Neural crest cell (in vitro differentiated cells): ENCODE measurements at places on chromosomes 6 and 20.
A peak's percentile ranks its signal among the peaks of the same experiment; 100 is the strongest.

DNA sequence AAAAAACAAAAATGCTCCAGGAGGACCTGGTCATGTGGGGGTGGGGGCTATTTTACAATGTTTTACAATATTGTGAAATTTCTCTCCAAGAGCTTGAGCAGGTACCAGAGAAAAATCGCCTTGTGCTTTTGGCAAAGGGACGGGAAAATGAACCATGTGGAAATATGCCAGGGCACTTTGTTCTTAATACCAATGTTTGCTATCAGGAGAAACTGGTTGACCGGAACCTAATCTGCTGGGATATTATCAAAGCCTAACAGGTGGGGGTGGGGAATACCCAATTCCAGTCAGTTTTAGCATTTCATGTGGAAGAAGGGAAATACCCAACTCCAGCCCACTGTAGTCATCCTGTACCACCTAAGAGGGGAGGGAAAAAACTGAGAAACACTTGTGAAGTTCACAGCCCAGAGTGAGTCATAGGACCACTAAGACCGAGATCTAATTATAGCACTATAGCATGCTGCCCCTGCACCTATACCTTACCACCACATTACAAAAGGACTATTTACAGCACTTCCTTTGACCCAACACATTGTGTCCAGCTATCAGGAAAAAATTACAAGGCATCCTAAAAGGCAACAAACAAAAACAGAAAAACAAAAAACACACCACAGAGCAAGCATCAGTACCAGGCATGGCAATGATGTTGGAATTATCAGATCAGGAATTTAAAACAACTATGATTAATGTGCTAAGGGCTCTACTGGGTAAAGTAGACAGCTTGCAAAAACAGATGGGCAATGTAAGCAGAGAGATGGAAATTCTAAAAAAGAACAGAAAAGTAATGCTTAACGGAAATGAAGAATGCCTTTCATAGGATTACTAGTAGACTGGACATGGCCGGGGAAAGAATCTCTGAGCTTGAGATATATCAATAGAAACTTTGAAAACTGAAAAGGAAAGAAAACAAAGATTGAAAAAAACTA is 84.1 kb upstream of the POPDC3 start:
- DNase-seq: no peak

- DNase-seq: no peak
Observed at GRCh38 chr20:63706027-63706695, 1.6 kb downstream of the ARFRP1 start.

DNA sequence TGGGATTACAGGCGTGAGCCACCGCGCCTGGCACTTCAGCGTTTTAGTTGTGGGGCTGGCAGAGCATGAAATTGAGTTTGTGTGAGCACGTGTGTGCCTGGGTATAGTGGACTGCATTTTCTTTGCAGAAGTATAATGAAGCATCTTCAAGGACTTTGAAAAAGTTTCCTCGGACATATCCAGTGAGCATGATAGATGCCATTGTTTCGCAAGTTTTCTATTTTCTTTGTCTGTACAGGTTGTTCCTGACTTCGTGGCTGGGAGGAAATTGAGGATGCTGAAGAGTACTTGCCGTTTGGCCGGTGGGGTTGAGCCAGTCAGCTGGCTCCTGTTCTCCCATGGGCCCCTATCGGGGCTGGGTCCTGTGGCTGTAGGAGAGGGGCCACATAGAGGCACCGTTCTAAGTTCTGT is 55.9 kb downstream of the RREB1 start:
- no peak for DNase-seq

DNA sequence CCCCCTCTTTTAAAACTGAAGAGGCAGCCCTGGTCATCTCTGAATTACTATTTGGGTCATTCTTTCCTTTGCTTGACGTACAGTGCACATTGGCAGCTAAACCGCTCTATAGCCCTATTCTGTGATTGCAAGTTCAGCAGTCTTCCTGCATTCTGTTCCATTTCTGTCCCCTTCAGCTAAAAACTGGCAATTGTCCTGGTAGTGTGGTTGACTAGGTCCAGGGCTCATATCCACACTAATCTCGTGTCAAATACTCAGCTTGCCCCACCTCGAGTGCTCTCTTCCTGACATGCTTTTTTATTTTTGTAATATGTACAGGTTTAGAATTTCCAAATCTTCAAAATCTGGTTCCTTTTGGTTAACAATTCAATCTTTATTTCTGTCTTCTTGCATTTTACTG is 282.1 kb downstream of the THBS2 start:
- DNase-seq: no peak

DNA sequence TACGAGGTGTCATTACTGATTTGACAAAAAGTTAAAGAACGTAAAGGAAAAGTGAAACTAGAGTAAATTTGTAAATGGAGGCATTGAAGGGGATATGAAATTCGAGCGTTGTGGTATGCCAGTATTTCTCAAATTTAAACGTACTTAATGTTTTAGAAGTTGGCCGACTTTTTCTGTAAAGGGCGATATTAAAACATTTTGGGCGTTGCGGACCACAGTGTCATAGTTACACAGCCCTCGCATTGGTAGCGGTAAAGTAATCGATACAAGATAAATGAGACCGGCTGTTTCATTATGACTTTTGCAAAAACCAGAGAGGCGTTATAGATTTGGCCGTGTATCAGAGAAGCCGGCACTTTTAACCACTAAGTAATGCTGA is 39.6 kb downstream of the OR2B2 start:
- DNase-seq: no peak

DNA sequence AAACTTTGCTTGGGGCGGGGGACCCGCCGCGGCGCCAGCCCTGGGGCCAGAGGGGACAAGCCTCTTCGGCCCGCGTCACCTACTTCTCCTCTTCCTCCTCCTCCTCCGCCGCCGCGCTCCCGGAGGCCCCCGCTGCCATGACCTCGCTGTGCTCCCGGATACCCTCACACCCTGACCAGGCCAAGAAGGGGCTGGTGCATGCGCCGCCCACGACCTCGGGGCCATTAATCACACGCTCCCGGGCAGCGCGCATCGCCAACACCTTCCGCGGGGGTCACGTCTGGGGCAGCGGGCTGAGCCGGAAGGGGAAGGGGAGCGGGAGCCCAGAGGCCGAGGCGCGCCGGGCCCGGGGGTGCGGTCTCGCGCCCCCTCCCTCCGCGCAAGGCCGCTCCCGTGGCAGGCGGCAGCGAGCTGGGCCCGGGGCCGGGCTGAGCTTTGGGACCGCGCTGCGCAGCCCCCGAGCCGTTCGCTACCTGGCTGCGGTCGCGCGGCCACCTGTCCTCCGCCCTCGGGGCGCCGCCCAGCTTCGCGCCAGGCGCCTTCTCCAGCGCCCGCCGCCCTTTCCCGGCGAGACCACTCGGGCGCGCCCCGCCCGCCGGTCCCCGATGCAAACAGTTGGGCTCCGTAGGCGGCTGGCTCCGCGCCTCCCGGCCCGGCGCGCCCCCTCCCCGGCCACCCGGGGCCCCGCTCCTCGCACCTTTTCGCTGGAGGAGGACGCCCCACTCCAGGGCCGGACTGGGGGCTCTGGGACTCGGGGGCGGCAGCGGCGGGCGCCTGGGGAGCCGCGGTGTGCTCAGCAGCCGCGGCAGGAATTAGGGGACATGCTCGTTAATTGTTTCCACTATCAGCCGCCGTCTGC is 575 bp upstream of the CNR1 start:
- DNase-seq: peak; percentile 28

- DNase-seq: no peak
Observed at GRCh38 chr6:51554029-51554428, 533.4 kb downstream of the PKHD1 start.

DNA sequence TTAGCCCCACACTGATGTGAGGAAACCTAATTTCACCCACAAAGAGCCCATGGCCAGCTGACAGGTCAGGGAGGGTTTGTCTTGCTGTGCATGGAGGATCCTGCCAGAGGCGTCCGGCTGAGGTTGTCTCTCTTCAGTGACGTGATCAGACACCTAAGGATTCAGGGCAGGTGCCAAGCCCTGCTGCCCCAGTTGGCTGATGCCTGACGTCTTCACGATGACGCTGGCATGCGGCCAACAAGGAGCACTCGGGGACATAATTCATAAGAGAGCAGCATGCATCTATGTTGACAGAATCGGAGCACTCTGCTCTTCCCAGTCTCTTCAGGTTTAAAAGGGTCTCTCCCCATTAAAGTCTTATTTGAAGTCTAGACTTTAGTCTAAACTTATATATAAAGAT is 47.8 kb downstream of the PSMB1 start:
- DNase-seq: no peak

- DNase-seq: no peak
Observed at GRCh38 chr6:150157081-150157480, 14.2 kb downstream of the PPP1R14C start.

GRCh38 chr20:4234128-4234527 is 218.8 kb upstream of the RNF24 start:
- DNase-seq: no peak

DNA sequence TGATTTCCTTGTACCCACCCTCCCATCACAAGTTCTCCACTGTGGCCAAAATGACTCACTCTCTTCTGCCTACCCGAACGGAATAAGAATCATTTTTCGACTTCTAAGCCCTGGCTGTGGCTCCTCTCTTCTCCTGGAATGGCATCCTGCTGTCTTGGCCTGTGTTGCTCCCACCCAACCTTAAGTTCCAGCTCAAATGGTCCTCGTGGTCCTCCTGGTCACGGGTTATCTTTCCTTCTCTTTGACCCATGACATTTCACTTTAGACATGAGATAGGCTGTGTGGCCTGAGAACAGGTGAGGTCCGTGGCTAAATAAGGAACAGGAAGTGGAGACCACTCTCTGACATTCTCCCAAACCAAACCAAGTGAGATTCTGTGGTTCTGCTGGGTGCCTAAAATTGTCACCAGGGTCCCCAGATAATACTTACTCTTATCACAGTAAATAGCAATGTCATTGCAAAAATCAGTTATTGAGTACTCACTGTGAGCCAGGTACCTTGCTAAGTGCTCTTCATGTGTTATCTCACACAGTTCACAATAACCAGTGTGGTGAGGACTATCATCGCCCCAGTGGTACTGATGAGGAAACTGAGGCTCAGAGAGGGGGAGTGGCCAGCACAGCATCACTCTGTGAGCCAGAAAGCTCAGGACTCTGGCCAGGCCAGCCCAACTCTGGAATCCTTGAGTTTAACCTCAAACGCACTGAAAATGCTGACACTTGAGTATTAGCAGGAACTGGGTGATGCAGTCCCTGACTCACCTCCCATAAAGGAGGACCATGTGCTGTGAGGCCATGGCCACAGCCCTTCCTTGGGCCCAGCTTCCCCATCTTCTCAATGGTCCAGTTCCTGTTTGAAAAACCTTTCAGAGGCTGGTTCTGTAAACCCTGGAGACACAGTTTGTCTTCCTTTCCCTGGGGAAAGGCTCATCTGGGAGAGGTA is 74.8 kb upstream of the SIRPA start:
- no peak for DNase-seq

GRCh38 chr20:18740726-18741125 is 72.9 kb upstream of the SCP2D1 start:
- no peak for DNase-seq

DNA sequence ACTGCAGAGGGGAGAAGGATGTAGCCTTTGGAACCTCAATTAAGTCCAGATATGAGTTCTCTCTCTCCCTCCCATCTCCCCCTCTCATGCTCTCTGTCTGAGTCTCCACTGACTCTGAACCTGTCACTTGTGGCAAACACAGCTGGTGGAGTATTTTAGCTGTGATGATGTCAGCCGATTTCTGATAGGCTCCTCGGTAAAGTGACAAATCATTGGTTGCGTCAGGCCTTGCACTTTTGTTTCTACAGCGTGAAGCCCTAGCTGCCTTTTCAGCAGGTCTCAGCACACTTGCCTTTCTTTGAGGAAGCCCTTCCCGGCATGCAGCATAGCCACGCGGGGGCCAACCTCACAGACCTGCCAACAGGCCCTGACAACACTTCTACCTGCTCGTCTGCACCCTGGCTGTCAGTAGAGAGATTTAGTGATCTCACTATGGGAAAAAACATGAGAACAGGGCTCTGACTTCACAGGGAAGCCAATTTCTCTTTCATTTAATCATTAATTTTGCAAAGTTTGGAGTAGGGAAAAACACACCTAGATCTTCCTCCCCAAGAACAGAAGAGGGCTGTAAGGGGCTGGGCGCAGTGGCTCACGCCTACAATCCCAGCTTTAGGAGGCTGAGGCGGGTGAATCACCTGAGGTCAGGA is 84.4 kb downstream of the GMPR start:
- no peak for DNase-seq

DNA sequence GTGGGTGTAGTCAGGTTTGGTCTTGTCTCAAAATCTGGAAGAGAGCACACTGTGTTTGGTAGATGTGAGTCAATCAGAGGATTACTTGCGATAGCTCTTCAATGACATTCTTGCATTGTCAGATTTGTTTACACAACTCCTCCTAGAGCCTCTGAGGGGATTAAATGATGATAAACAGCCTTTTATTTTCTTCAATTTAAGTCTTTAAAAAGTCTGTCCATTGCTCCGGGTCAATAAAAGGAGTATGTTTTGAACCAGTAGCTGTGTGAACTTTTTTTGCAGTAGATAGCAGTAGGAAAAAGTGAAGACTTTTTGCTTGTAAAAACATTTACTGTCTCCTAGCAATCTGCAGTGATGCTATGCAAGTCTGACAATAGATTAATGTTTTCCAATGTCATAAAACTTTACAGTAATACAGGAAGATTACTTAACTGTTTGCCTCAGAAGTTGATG is 49.9 kb downstream of the GJA1 start:
- no peak for DNase-seq

DNA sequence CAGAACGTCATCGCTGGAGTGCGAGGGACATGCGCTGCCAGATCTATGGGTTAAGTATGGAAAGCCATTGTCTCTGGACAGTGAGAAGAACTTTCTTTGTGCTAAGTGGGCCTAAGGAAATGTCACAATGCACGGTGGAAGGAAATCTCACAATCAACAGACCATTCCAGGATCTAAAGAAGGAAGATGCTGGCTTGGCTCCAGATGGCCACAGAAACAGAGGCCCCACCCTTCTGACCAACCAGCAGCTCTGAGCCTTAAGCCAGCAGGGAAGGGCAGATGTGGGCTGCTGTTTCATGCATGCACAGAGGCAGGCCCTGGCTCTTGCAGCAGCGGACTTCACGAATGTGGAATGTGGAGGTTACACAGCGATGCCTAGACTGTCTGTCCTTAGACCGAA is 156.3 kb downstream of the SOBP start:
- no peak for DNase-seq

DNA sequence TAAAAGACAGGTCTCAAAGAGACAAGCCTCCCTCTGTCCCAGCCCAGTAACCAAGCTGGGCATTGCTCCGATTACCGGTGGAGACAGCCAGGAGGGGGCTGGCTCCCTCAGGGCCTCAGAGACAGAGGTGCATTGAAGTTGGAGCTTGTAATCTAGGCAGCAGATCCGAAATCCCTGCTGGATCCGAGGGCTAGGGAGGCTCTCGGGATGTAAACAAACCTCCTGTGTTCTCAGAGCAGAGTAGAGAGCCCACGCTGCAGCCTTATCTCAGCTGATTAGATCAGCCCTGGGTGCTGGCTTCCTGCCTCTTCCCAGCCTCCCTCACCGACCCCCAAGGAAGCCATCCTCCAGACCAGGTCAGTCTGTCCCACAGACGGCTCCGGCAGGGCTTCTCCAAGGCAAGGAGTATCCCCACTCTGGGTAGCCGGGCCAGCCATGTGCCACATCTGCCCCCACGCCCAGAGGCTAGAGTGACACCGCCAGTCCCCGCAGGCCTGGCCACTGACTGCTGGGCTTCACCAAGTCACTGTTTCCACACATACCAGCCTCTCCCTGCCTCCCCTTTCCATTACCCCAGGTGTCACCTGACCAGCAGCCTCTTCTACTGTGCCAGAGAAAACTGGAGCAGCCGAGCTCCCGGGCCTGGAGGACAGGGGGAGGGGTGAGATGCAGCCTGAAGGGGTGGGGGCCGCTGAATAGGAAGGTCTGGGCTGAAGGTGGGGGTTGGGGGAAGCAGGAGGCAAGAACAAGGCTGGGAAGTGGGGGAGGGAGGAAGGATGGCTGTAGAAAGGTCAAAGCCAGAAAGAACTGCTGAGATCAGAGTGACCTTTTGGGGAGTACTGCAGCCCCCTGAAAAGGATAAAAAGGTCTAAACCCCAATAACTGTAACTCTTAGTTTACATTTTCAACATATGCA is 6.0 kb downstream of the SDC4 start:
- DNase-seq: no peak
